ENCODE measurements at places on chromosomes 4 and X.

DNA sequence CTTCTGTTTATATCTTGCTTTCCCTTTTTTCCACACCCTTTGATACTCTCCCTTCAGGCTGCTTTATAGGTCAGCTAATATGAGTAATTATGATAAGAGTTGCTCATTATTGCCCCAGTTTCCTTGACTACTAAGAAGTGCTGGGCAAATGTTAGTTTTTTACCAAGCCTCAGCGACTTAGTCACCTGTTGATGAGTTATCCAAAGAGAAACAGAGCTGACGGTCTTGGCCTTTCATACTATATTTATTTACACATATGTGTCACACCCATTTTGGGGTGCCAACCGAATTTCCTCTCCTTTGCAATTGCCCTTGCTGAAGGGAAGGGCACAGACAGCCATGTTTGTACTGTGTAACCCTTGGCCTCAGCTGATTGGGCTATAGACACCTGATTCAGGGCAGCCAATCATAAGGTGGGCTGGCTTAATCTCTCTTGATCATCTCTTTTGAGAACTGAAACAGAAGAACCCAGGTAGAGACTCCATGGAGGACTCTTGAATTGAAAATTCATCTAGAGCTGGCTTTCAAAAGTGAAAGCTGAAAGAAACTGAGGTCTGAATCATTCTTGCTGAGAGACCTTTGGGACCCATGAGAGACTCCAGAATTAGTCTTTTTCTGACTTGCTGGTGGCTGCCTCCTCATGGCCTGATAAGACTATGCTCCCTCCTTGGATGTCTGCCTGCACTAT lies 111.7 kb upstream of the RPS6KA3 start:
- no peaks in the 10 kb centered on the region for H3K27me3 ChIP-seq
- H3K4me1 ChIP-seq: no peaks in the 10 kb centered on the region
- no peak overlapping the region for H3K4me3 ChIP-seq
- no peak overlapping the region for H3K27ac ChIP-seq
- no peaks in the 10 kb centered on the region for H3K36me3 ChIP-seq

DNA sequence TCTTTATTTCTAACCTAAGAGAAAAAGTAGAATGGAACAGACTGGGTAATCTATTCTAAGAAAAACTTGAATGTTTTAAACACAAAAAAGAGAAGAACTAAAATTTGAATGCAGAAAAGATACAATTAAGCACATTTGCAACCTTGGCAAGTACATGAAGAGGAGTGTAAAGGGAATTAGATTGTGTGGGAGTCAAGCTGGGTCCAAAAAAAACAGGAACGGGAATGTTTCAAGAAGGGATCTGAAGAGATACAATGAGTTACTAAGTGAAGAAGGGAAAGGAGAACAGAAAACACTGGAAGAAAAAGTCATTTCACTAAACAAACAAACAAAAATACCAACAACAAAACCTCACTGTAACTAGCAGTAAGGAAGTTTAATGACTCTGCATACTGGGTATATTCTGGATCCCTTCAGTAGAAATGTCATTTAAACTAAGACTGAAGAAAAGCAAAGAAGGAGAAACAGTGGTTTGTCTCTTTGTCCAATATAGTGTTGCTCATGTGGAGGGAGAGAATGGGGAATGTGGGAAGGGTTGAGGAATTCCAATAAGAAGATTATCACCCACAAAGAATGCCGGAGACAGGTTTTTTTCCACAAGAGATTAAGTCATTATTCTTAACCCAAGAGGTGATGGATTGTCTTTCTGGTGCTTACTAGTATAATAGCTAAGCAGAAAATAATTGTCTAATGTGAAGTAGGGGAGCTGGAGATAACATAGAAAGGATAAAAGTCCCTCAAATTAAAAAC lies 50.4 kb upstream of the PTPN13 start:
- H3K4me3 ChIP-seq: no peak overlapping the region
- no peaks in the 10 kb centered on the region for H3K27me3 ChIP-seq
- H3K27ac ChIP-seq: no peak overlapping the region
- DNase-seq: no peak
- H3K4me1 ChIP-seq: peaks cover 7% of the 10 kb centered on the region

DNA sequence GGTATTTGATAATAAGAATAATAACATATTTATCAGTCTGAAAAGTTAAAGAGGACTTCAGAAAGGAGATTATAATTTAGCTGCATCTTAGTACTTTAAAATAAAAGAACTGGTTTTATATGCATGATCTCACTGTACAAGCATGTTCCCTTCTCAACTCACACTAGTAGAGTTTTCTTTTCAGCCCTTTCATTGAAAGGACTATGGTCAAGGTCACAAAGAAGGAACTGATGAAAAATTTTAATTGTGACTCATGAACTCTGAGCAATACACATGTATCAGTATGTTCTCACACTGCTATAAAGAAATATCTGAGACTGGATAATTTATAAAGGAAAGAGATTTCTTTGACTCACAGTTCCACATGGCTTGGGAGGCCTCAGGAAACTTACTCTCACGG lies 73.7 kb upstream of the NDST4 start:
- no peaks in the 10 kb centered on the region for H3K27me3 ChIP-seq
- H3K36me3 ChIP-seq: no peaks in the 10 kb centered on the region
- H3K4me3 ChIP-seq: no peak overlapping the region
- H3K4me1 ChIP-seq: peaks cover 11% of the 10 kb centered on the region

DNA sequence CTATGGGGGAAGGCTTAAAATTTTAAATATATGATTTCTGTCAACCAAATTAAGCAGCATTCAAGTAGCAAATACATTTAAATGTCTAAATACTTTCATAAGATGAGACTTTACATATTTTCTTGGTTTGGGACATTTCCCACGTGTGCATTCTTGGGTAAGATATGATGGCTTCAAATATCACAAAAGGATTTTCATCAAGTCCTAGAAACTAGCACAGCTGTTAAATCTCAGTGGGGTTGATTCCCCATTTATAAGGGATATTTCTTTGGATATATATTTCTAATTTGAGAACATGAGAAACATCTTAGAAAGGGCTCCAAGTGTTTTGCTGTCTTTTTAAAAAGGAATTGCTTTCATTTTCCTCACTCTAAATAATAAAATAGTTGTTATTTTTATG lies 90.2 kb downstream of the P2RY10 start:
- H3K4me3 ChIP-seq: no peak overlapping the region
- H3K4me1 ChIP-seq: 0 out of 2 replicates have a peak, but pooled peaks cover 3% of the 10 kb centered on the region
- no peak for DNase-seq

- peaks cover 14% of the 10 kb centered on the region for H3K4me1 ChIP-seq
- H3K36me3 ChIP-seq: peaks cover 24% of the 10 kb centered on the region
- no peak overlapping the region for H3K4me3 ChIP-seq
- DNase-seq: no peak
- H3K27ac ChIP-seq: no peak overlapping the region
Measured at GRCh38 chr4:30525662-30526315, 194.4 kb upstream of the PCDH7 start.
